ENCODE measurements at places on chromosomes 2 and 18.
A peak's percentile ranks its signal among the peaks of the same experiment; 100 is the strongest.

DNA sequence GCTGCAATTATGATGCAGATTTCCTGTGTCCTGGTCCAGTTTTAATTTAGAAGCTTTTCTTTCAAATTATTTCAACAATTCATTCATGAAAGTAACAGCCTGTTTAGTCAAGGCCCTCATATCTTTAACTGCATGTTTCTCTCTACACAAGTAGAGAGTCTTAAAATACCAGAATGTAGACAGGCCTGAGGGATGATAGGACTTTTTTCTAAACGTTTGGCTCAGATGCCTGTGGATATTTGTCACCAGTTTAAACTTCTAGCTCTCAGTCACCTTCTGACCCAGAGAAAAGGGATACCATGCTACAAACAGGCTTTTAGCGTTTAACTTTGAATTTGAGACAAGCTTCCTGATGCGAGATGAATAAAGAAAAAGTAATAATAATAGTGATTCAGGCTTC, 15.7 kb downstream of the COL5A2 start:
- no peak for DNase-seq

DNA sequence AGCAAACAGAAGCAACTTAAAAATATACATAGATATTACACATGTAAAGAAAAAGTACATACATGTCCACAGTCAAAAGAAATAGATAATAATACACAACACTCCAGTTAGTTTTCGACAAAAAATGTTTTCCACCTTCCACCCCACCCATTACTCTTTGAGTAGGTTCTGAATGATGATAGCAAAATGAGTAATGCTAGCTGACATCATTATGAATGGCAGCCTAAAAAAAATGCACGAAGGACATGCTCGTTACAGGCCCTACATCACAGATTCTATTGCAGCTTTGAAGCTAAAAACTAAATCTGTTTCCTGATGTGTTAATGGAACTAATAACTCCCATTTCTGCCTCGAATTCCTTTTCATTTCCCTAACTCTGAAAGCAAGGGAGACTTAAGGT, 578.7 kb upstream of the NETO1 start:
- DNase-seq = no peak

GRCh38 chr18:22176420-22177326, 7.3 kb downstream of the GATA6 start:
- DNase-seq = no peak

- no peak for DNase-seq
These were observed 63.2 kb downstream of the SCG2 start for GRCh38 chr2:223538920-223539440.

DNA sequence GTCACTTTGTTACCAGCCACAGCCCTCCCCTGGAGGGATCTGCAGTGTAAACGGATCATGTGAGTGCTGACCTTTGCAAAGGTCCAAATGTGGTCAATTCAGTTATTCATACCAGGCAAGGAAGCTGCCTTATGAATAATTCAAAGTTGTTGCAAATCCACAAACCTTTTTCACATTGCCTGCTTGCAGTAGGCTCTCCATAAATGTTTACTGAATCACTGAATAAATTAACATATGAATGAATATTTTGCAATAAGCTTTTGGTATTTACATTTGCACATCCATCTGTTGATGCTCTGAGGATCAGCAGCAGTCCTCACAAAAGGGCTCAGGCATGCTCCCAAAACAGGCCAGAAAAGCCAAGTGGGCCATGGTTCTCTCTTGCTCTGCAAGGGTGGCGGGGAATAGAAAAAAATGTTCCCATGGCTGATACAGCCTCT, 156.8 kb downstream of the VAPA start:
- DNase-seq = no peak

DNA sequence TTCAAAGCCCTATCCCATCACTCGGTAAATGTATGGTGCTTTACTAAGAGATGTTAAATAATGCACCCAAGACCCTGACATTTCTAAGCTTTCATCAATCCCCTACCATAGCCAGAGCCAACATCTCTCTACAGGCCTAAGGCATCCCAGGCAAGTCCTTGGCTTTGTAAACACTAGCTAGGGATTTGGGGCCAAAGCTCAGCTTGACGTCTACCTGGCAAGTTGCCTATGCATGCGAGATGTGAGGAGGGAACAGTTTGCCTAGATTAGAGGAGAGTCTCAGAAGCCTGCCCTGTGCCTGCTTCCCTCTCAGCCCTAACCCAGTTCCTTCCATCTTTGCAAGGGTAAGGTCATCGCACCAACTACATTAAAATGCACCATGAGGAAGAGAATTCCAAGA, 221.5 kb upstream of the NCKAP5 start:
- no peak for DNase-seq

DNA sequence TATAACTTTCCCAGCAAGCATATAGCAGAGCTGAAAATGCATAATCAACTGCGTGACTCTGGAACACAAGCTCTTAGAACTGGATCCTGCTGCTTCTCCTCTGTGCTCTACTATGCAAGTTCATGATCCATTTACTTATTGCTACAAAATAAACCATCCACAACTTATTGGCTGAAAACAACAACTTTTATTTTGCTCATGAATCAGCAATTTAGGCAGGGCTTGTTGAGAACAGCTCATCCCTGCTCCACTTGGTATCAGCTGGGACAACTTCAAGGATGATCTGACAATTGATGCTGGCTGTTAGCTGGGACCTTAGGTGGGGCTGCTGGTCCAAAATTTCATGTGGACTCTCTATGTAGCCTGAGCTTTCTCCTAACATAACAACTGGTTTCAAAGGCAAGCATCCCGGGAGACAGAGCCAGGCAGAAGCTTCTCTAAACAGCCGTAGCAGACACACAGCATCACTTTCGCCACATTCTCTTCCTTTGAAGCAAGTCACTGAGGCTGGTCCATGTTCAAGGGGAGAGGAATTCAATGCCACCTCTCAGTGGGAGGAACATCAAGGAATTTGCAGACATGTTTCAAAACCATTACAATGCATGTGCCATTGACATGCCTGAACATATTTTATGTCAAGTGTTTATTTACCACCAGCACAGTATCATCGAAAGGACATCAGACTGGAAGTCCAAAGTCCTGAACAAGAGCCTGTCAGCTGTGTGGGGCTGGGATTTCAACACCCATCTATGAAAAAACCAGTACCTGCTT, 153.1 kb upstream of the PKDCC start:
- no peak for DNase-seq

GRCh38 chr18:21031845-21032244, 79.8 kb downstream of the ROCK1 start:
- DNase-seq = no peak

DNA sequence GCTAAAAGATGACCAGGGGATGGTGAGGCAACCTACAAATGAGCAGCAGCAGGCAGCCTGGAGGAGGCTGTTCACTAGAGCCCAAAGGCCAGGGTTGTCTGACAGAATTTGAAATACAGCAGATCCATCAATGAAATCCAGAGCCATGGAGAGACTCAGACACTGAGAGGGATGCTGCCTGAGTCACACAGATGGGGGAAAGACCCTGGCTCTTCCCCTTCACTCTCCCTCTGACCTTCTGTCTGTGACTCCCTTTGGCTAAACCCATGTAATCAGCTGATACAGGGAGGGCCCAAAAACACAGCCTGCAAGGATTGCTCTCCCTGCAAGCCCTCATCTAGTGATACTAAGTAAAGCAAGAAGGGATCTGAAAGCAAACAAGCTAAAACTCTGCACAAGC, 166.5 kb upstream of the SPOPL start:
- no peak for DNase-seq

GRCh38 chr2:157404363-157404762, 39.5 kb downstream of the CYTIP start:
- DNase-seq = peak; percentile 80

DNA sequence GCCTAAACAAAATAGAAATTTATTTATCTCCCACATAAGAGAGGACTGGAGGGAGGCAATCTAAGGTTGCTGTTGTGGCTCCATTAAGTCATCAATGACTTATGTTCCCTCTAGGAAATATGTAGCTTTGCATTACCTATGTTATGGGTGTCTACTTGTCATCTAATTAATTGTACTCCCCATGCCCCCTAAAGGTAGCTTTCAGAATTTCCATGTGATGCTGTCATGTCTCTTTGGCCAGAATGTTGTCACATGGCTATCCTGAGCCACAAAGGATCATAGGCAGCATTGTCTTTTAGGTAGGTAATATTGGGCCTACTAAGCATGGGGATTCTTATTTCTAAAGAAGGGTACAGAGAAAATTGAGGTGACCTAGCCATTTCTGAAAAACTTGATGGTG, 935.6 kb upstream of the FANCL start:
- no peak for DNase-seq

DNA sequence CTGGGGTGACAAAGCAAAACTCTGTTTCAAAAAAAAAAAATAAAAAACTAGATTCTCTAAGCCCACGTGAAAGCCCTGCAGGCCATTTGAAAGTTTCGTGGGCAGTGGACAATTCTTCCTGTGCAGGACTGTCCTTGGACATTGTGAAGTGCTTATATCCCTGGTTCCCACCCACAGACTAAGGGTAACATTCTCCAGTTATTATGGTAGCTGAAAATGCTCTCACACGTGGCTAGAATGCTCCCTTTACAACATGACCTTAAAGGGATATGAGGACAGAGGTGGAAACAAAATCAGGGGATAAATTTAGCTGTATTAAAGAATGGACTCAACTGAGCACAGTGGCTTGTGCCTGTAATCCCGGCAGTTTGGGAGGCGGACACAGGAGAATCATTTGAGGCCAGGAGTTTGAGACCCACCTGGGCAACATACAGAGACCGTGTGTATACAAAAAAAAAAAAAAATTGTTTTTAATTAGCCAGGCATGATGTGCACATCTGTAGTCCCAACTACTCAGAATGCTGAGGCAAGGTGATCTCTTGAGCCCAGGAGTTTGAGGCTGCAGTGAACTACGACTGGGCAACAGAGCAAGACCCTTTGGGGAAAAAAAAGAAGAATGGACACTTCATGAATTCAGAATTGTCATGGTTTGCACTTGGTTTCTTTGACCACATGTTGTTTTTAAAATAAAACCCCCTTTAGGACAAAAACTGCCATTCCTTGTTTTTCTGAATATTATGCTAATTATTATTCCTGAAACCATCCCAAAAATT, 167.9 kb downstream of the MGAT5 start:
- no peak for DNase-seq

DNA sequence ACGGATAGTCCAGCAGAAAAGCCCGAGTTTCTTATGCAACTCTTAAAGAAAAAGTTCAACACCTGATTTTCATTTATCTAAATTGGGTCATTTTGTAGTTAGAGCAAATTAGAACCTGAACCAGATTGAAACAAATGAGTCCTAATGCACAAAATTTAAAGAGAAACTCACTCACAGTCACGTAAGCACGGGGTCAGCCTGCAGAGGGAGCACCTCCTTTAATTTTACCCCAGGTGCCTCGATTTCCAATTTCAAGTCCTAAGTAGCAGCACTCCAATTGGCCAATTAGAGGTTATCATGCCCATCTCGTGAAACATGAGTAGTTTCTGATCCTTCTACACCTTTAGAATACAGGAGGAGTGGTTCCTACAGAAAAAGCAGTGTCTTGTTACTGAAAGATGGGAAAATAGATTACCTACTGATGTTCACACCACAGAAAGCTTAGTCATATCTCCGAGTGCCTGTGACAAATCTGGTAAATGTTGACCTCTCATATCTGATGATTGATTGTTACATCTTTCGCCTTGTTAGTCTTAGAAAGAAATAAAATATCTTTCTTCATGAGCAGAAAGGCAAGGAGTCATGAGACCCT, 1929.8 kb upstream of the LRRTM1 start:
- no peak for DNase-seq

- DNase-seq = no peak
These were observed 23.5 kb downstream of the MMADHC start for GRCh38 chr2:149564097-149564496.

- no peak for DNase-seq
These were observed 727.4 kb downstream of the DPP10 start for GRCh38 chr2:115169814-115170213.

DNA sequence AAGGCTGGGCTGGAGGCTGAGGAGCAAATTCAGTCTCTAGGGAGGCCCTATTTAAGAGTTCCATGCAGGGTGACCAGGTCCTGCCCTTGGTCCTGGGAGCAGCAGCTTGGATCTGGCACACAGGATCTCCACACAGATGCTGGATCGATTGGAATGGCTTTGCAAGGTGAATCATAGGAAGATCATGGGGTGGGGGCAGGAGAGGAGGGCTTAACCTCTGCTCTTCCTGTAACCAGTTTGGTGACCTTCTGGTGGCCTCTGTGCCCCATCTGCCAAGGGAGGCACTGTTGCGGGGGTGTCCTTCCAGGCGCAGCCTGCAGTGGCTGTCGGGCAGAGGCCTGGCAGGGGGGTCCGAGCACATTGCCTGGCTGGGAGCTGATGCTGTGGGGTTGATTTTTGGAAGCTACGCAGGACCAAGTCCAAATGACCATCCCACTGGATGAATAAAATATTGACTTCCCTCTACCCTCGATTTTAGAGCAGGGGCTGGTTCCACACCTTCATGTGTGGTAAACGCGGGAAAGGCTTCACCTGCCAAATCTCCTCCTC, 79.7 kb downstream of the EDAR start:
- no peak for DNase-seq

- DNase-seq = no peak
These were observed 618.9 kb upstream of the SLC39A10 start for GRCh38 chr2:195038153-195038552.
